HCT116 (cell line): ENCODE measurements at places on chromosomes 3 and 15.

GRCh38 chr3:133709139-133709750 is 36.9 kb upstream of the TF start:
- DNase-seq, result no peak

DNA sequence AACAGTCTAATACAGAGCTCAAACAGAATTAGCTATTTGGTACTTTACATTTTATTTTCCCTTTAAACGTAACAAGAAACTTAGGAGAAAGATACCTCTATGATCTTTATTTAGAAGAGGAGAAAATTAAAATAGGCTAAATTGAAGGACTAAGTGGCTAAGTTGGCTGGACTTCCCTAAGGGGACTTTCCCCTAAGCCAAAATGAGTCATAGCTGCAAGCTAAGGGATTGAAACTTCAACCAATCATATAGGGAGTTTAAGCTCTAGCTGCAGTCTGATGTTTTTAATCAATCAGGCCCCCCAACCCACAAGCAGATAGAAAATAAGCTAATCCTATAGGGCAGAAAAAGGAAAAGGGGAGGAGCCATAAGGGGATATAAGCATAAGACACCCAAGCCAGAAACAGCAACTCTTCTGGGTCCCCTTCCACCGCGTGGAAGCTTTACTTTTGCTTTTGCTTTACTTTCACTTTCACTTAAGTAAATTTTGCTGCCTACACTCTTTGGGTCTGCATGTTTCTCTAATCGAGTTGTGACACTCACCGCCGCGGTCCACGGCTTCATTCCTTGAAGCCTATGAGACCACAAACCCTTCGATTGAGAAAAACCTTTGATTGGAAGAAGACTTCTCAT is 1108.5 kb upstream of the EPHA6 start:
- no peak for DNase-seq

GRCh38 chr3:185070491-185071286 is 82.2 kb downstream of the C3orf70 start:
- DNase-seq, result peak; percentile 18

DNA sequence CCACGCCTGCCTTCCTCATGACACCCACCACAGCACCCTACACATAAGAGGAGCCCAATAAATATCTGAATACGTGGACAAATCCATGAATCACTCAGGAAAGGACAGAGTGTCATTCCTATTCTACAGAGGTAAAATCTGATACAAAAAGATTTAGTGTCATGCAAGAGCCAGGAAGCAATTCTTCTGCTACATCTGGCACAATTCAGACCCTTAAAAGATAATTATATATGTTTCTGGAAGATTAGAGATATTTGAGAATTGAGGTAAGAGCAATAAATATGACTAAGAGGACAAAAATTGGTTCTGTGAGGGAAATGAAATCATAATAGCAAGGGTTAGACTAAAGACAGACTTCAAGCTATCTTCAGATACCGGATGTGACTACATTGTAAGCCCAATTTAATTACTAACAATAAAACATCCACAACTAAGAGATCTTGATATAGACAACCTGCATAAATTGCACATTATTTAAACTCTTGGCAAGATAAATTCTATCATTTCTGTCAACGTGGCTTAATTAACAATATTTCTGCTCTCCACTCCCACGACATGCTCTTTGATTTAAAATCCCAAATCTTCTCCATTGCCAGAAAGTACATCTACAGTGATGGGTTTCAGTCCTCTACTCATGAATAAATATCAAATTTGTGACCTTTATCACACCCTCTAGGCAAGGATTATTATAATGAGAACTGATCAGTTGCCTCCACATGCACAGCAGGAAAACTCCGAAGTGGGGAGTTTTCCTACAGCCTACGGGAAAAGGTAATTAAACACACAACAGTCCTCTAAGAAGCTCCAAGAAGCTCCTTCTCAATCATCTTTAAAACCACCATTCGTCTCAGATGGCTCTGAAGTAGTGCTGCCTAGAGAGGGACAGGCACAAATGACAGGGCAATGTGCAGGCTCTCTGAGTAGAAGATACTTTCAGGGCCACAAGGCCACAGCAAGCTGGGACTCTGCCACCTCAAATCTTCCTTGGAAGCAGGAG is 32.6 kb downstream of the MB21D2 start:
- DNase-seq, result no peak

DNA sequence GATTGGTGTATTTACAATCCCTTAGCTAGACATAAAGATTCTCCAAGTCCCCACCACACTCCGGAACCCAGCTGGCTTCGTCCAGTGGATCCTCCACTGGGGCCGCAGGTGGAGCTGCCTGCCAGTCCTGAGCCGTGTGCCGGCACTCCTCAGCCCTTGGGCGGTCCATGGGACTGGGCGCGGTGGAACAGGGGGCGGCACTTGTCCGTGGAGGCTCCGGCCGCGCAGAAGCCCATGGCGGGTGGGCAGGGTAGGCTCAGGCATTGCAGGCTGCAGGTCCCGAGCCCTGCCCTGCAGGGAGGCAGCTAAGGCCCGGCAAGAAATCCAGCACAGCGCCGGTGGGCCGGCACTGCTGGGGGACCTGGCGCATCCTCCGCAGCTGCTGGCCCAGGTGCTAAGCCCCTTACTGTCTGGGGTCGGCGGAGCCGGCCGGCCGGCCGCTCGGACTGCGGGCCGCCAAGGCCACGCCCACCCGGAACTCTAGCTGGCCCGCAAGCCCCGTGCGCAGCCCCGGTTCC is 3.5 kb upstream of the RNU5B-1 start:
- no peak for DNase-seq
